ENCODE measurements at places on chromosomes 2 and 18.

DNA sequence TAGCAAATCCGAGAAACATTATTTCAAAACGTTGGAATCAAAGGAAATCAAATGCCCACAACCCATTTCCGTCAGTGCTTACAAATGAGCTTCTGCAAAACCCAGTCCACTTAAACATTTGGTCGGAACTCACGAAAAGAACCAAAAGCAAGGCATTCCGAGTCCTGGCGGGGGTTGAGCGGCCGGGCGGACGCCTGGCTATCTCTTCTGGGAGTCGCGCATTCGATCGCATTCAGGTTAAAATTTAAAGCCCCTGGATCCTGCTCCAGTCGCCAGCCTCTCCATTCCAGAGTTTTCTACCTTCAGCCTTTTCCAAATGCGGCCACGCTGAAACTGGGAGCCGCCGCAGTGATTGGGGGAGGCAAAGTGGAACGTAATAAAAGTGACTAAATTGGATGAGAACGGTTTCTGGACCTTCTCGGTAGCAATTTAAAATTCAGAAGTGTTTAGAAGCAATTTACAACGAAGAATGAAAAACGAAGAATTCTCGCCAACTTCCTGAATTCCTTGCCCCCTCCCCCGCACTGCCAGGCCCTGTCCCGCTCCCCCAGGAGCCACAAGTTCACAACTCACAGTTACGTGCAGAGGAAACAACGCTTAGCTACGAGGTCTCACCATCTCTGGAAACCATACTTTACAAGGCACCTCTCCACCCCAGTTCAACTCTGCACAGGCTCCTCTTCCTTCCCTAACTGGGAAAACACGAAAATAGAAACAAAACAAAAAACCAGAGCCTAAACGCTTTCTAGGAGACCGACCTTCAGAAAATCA, 1.7 kb upstream of the GATA6 start:
- no peak for ATAC-seq

- no peak for ATAC-seq
Observed at GRCh38 chr2:134489732-134490384, 228.9 kb downstream of the TMEM163 start.

GRCh38 chr2:72146347-72147302, 1.0 kb downstream of the CYP26B1 start:
- no peak for ATAC-seq

- ATAC-seq: no peak
Observed at GRCh38 chr2:238376884-238377391, 49.8 kb upstream of the ASB1 start.

DNA sequence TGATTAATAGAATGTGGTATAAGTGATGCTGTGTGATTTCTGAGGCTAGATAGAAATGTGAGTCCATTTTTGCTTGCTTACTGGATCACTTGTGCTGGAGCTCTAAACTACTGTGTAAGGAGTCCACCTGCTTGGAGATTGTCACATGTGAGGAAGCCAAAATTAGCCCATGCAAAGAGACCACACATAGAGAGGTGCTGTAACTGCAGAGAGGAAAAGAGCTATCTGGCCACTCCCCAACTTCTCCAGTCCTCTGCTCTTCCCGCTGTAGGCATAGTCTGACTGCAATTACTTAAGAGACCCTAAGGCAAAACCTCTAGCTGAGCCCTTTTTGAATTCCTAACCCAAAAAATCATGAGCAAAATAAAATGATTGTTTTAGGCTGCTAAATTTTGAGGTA, 120.6 kb upstream of the FBXO11 start:
- ATAC-seq: no peak

DNA sequence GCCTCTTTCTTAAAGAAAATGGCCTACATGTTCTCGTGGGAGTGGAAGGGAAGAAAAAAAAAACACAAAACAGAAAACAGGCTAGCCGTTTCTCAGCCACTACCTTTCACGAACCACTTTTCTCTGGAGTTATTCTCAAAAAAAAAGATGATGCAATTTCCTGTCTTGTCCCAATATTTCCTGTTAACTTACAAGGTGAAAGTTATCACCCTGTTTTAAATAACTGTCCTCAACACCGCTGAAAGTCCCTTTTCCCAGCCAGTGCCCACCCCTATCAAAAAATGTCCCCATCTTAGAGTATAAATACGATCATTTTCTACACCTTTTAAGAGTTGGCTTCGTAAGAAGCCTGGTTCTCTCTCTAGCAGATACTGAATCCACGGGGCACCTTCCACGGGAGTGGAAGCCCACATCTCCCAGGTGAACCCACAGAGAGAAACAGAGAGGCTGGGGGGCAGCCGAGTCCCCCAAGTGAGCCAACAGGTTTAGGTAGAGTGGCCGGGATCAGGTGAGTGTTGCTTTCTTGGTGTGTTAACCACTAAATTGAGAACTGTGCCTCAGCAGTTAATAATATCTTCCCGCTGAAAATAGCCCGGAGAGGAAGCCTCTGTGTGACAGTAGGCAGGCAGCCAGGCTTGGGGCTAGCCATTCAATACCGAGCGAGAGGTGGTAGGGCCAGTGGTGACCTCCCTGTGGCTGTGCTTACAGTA, 15.9 kb downstream of the SMAD7 start:
- peak; percentile 29 for ATAC-seq

DNA sequence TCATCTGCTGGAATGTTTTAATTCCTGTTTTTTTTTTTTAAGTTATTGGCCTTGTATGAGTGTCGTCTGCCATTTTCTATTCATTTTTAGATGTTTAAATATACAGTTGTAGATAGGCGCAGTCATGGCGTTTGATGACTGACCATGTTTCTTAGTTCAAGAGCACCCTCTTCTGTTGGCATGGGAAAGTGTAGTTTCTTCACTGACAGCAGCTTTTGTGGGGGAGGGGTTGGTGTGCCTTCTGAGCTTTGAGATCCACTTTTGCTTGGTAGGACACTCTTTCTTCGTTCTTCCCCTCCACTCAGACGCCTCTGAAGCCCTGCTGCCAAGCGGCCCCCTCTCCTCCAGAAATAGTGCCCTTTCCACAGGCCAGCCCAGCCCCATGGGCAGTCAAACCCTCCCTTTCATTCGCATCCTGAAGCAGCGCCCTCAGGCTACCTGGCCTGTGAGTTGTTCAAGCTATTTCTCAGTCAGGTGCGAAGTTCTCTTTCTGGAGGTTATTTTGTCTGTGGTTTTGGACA, 492.0 kb downstream of the TNS1 start:
- peak; percentile 73 for ATAC-seq

DNA sequence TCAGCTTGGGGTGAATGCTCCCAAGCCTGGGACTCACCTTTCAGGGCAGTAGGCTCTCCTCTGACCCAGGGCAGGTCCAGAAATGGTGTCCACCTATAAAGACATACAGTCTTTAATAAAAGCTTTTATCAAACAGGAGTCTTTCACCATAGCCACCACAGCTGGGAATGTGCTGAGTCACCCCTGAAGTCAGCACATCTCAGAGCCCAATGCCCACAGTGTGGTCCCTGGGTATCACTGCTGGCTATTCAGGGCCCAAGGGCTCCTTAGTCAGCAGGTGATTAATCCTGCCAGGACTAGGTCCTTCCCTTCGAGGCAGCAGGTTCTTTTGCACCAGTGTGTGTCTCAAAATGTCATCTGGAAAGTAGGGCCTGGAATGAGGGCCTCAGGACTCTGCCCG, 181.9 kb downstream of the MEMO1 start:
- ATAC-seq: no peak

DNA sequence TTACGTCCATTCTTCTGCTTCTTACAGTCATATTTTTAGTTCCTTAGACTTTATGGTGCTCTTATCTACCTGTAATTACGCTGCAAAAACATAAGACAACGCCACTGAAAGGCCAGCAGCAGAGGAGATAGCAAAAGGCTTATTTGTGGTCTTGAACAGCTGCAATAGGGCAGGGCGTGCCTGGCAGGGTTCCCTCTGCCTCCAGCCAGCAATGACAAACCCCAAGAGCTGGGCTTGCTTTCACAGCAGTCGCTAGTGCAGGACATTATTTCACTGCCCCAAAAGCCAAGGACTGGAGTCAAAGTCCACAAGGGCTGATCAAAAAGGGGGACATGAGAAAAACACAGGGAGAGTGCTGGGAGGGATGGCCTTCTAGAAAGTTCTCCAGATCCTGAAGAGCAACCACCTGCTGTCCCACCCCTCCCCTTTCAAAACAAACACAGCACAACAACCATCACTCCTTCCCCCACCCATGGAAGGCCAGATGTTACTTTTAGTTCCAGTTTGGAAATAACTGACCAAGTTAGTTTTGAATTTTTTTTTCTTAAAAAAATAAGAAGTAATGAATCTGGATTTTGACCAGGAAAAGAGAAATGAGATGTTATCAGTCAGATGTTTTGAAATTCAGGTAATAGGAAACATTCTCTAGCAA, 127.8 kb downstream of the RBMS1 start:
- ATAC-seq: peak; percentile 40

- peak; percentile 37 for ATAC-seq
Observed at GRCh38 chr18:10454681-10455557, 484 bp downstream of the APCDD1 start.

- ATAC-seq: no peak
Observed at GRCh38 chr2:222447131-222447530, 22.8 kb downstream of the SGPP2 start.

- ATAC-seq: no peak
Observed at GRCh38 chr2:112607680-112608438, 23.4 kb downstream of the CHCHD5 start.

GRCh38 chr2:100964222-100964621, 37.9 kb upstream of the RPL31 start:
- ATAC-seq: no peak

- ATAC-seq: no peak
Observed at GRCh38 chr2:167653131-167653530, 594.3 kb downstream of the STK39 start.

- ATAC-seq: peak; percentile 22
Observed at GRCh38 chr2:121529439-121530211, 1.1 kb upstream of the RNU4ATAC start.

- ATAC-seq: no peak
Observed at GRCh38 chr2:55153584-55154299, 78.4 kb downstream of the CLHC1 start.

DNA sequence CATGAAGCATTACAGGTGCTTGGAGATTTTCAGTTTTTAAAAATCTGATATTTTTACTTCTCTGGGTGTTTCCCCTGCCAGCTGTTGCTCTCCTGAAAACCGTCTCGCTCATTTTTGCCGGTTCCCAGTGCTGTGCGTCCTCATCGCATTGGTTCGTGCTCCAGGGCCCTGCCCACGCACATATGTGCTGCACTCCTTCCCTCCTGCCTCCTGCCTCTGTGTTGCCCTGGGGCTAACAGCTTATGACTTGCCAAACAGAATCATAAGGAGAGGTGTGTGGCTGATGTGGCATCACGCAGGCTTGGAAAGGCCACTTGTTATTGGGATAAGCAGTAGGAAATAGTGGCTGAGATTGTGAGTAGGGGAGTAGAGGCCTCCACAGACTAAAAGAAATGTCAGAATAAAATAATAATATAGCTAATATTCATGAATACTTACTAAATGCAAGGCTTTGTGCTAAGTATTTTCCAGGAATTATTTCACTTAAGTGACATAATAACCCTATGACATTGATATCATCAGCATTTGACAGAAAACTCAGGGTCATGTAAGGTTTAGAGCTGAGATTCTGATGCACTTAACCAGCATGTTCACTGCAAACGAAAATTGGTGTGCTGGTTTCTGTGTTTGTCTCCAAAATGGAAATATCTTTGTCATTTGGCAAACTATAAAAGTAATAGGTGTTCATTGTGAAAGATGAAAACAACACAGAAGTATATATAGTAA, 53.5 kb downstream of the SLC4A1AP start:
- ATAC-seq: no peak

GRCh38 chr2:20757405-20758090, 65.4 kb downstream of the LDAH start:
- no peak for ATAC-seq

DNA sequence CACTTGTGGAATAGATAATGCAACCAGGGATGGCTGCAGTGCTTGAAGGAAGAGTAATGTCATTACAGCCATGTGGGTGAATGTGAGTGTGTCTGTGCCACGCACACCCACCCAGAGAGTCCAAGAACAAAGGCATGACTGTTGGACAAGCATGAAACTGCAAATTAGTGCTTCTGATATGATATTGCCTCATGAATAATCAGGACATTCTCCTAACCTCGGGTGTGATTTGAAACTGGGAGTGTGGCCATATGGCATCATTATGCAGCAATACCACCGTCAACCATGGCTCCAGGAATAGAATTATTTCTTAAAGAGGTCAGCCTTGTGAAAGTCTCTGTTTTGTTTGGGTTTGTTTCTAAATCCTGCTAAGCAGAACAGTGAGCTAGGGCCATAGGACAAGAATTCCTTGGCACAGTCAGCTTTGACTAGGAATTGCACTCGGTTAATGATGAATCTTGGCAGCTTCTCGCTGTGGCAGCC, 678.0 kb upstream of the RAB6C start:
- ATAC-seq: peak; percentile 90

- no peak for ATAC-seq
Observed at GRCh38 chr2:217738061-217738460, 264.7 kb downstream of the TNS1 start.

GRCh38 chr2:109031476-109032228, 42.6 kb upstream of the EDAR start:
- peak; percentile 57 for ATAC-seq

GRCh38 chr2:170323743-170324142, 145.8 kb downstream of the MYO3B start:
- no peak for ATAC-seq
